SHP77 treated with DMSO at 0.1 percent for 48 hours (cell line): ENCODE measurements at places on chromosomes 6 and 20.

DNA sequence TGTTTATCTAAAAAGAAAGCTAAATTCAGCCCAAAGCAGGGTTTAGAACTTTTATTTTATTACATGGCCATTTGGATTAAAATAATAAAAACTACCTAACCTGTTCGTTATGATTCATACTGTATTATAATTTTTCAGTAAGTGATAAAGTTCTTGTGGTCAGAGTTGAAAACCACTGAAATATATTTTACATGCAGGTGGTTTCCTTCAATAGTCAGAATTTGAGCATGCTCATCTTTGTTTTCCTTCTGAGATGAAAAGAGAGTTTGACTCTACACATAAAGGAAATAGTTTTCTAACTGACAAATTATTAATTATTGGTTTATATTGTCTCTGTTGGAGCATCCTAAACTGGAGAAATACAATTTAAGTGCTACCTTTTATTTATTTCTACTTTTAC is 114.0 kb upstream of the FKBP1C start:
- DNase-seq = no peak

DNA sequence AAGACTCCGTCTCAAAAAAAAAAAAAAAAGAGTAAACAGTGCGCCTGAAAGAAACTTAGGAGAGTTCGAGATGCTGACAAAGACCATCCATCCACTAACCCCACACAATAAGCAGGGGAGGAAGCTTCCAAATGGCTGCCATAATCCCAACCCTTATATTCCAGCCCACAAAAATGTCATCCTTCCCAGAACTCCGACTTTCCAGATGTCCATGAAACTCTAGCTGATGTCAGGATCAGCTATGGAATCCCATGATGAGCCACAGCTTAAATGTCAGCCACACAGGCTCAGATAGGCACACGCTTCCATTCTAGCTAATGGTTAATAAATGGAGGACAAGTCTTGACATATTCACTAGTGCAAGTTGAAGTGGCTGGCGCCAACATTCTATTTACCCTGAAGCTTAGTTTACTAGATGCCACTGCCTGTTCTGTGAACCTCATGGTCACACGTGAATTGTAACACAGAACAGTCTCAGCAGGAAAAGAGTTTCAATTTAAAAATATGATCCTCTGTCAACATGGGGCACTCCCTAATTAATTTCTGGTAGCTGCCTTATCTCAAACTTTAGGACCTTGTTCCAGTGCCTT is 75.5 kb downstream of the FOXF2 start:
- no peak for DNase-seq

GRCh38 chr20:33791959-33792597 is 19.1 kb upstream of the CHMP4B start:
- no peak for DNase-seq

DNA sequence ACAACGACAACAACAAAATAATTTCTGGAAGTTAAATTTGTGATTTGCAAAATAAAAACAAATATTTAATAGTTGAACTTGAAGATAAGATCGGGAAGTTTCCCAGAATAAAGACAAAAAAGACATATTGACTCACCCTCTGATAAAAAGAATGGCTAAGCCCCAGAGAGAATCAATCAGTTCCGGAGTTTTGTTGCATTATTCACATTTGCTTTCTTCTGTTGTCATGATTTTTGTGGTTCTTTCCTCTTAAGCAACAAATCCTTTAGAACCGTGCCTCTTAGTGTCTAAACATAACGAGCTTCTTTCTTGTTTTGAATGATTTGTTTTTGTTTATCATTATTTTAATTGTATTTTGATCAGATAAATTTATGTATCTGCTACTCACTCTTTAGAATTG is 337.7 kb upstream of the PRND start:
- no peak for DNase-seq

DNA sequence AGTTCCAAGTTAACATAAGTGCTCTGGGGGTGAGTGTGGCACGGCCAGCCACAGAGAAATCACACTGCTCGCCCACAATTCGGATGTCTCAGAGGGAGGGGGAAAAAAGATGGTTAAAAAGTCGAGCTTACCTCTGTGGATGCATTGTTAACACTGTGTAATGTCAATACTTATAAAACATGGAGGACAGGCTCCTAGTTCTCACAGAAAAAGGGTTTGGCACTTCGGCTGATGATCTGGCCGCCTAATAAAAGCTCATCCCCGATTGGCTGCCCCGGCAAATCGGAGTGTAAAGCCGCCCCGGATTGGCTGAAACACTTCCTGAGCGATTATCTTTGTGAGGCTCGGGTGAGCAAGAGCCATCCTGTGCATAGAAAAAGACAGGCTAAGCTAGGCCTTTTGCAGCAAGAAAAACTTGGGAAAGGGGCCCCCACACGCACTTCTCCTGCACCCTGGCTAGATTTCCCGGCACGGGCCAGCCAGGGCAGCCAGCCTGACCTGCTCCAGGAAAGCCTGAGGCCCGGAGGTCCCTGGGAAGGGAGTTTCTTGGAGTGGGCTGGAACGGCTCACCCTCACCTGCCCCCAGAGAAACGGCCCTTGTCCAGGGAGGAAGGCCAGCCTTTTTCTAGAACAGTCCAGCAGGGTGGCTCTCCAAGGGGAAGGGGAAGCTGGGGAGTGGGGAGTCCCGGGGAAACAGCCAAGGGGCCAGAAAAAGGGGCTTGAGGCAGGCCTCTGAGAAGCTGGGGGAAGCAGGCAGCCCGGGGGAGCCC is at the start of gene ZMYND8:
ZMYND8 (minus strand) TSS at position 174 of the 770 bp plus-strand sequence; CDS start at position 145, 29 bp downstream.
- DNase-seq = peak; percentile 89

DNA sequence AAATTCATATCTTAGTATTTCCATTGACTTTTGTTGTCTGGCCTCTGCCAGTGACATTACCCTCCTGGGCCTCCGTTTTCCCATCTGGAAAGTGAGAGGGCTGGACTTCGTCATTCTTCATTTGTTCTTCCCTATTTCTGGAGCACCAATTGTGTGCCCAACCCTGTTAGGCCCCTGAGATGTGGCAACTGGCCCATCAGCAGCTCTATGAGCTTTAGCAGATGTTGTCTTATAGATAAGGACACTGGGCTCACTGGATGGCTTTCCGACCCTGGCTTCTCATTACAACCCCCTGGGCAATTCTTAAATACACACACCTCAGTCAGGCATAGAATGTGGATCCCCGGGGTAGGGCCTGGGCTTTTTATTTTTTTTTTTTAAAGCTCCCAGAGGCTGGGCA is 14.7 kb downstream of the PABPC1L start:
- DNase-seq = no peak

DNA sequence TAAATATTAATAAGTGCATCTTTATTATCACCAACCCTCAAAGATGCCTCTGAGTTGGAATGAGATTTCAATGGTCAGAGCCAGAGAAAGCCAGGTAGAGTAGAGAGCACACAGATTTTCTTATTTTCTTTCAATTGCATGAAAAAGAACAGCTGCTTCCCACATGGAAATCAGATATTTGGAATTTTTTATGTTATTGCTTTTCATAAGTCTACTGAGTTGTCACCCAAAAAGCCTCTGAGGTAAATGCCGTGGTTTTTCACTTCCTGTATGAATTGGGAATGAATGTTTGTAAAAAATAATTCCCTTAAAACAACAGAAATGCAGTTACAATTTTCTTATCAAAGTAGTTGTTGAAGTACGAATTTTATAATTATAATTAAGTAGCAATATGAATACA is 563.1 kb downstream of the RFPL4B start:
- no peak for DNase-seq

DNA sequence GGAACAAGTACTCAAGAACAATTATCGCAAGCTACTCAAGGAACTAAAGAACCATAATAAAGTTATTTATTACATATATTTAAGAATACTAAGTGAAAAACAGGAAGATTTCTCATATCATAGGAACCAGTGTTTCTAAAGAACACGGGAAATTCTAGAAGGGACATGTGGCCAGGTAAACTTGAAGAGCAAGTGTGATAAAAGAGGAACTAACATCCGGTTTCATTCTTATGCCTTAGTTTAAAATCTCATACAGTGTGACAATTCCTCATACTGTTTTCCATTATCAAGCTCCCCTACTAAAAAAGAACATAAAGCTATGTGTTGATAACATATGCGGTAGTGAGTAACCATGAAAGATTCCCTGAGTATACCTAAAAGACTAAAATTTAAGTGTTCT is 163.5 kb upstream of the SHLD1 start:
- DNase-seq = no peak

DNA sequence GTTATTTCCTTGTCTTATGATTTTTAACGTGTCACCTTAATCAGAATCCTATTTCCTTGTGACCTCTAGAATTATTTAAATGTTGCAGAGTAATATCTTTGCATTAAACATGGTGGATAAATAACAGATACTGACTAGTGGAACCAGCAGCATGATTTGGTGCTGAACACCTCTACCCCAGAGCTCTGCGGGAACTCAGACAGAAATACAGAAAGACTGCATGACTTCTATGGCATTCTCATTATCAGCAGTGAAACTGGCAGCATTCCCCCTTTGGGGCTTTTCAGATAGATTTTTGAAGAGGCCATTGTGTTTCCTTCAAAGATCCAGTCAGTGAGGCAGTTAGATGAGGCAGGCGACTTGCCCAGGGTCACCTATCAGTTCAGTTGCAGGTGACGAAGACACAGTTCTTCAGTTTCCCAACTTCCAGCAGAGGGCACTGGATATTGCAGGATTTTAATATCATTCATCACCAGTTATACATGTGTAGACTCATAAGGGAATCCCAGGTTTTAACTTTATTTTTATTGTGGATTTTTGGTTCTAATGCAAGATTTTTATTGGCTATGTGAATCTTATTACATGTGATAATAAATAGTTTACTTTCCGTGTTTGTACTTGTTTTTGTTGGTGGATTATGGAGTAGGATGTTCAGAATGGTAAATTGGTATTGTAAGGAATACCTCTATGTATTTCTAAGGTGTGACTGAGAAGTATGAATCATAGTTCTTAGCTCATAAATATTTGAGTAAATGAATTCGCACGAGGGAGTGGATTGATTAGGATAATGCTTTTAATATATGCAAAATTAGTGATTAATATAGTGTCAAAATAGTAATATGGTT is 81.3 kb downstream of the AFDN start:
- no peak for DNase-seq

- no peak for DNase-seq
Measured at GRCh38 chr20:18466574-18466893, 296 bp downstream of the DZANK1 start.
